ENCODE measurements at places on chromosomes 2 and 18.

GRCh38 chr2:110874453-110875383, 142.3 kb downstream of the ACOXL start:
- DNase-seq: no peak

GRCh38 chr2:170324640-170325046, 146.7 kb downstream of the MYO3B start:
- DNase-seq: peak; percentile 3

- DNase-seq: no peak
Observed at GRCh38 chr2:124323321-124323720, 298.2 kb downstream of the CNTNAP5 start.

- no peak for DNase-seq
Observed at GRCh38 chr2:104635608-104636007, 218.3 kb upstream of the POU3F3 start.

DNA sequence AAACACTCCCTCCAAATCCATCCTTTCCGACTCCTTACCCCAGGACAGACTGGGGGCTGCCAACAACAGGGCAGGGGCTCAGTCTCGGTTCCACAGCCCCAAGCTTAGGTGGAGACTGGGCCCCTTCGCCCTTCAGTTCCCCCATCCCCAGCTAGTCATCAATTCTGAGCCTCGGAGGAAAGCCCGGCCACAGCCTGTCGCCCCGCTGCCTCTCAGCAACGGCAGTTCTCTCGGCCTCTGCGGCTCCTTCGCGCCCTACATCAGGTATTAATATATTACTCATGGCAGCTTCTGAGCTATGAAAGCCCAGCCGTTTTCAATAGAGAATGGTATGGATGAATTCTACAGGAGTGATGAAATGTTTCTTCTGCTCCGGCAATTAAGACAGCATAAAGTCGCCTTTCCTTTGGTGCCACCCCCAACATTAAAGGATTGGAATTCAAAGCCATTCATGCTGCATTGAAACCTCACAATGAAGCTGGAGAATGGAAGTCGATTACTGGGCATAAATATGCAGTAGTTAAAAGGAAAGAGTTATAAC, 2.8 kb downstream of the HDAC4 start:
- no peak for DNase-seq

- DNase-seq: no peak
Observed at GRCh38 chr2:119782308-119783027, 22.7 kb downstream of the PTPN4 start.

DNA sequence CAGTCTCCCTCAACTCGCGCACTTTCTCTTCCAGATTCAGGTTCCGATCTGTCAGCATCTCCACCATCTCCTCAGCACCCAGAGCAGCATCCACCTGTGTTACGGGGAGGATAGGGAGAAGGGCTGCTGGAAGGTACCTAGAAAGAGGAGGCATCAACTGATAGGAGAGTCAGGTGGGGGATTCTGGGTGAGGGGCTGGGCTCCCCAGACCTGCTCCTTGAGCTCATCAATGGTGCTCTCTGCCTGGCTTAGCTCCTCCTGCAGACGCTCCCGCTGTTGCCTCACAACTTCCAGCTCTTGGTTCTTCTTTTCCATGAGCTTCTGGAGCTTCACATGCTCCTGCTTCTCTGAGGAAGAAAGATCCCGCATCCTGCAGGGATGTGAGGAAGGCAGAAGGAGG, 10.1 kb downstream of the DCTN1 start:
- no peak for DNase-seq

DNA sequence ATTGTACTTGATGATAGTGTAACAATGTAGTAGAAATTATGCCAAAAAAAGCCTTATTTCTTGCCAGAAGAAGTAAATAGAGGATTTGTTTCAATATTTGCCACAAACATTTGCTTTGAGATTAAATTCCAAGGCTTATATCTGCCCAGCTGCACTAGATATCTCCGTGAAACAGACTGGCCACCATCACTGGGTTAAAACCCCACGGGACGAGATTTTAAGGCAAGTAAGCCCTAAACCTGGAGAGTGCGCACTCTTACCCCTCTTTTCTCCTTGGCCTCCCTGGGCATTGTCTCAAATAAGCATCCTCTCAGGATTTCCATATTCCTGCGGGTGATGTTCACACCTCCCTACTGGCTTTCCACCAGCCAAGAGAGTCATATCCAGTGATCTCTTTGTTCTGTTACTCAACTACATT, 334.4 kb downstream of the AGPS start:
- DNase-seq: no peak

GRCh38 chr2:172153156-172153555, 50.5 kb upstream of the DLX2 start:
- DNase-seq: no peak

- no peak for DNase-seq
Observed at GRCh38 chr2:73091164-73091563, 19.7 kb upstream of the SFXN5 start.

- no peak for DNase-seq
Observed at GRCh38 chr2:11491348-11491933, 25.5 kb upstream of the E2F6 start.

- DNase-seq: peak; percentile 31
Observed at GRCh38 chr2:168211664-168212163, 35.7 kb downstream of the STK39 start.

- no peak for DNase-seq
Observed at GRCh38 chr2:83674050-83674449, 785.0 kb downstream of the SUCLG1 start.

DNA sequence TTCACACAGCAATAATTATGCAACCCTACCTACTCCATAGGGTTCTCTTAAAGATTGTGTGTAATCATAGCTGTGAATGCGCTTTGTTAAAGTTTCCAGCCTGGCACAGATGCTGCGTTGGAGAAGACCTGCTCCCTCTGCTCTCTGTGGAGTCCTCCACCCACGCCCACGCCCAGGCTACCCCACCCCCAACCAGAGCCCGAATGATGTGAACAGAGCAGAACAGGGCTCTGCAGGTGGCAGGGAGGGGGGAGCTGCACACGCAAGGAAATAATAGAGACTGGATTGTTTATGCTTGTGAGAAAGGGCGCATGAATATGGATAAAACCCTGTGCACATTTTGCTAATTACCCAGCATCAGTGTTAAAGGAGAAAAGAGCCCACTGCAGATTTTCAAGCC, 447.5 kb downstream of the BCL11A start:
- no peak for DNase-seq

GRCh38 chr2:128686497-128686859, 367.8 kb upstream of the HS6ST1 start:
- no peak for DNase-seq

GRCh38 chr2:36307441-36307840, 48.1 kb upstream of the CRIM1 start:
- no peak for DNase-seq

- DNase-seq: no peak
Observed at GRCh38 chr2:100235098-100235497, 87.2 kb downstream of the LONRF2 start.

DNA sequence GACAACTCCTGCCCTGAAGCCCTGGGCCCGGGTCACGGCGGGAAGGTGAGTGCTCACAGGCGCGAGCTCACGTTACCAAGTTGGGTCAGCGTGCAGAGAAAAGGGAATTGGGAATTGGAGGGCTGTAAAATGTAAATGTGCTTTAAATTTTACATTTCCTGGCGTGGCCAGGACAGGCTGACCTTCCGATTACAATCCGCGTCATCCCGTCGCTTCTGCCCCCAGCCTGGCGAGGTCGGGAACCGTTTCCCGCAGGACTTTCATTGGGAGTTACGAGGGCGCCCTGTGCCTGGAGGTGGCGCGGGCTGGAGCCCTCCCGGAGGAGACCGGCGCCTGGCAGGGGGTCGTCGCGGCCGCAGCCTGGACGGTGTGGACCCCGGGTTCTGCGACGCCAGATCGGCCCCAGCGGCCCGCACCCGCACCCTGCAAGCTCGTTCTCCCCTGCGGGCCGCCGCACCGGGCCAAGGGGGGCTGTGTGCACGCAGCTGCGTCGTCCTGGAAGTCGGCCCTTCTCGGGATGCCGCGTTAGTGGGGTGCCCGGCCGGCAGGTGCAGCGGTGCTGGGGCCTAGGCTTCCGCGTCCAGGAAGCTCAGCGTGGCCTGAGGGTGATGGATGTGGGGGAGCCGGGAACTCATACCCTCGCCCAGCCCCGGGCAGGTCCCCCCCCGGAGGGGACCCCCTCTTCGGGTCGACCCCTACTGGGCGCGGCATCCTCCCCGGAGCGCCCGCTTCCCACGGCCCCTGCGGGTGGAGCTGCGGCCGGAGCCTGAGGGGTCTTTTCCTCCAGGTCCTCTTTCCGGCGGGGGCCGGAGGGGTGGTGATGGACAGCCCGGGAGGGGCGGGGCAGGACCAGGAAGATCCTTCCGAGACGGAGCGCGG, 63.9 kb downstream of the LRRFIP1 start:
- DNase-seq: peak; percentile 42

- no peak for DNase-seq
Observed at GRCh38 chr18:61876899-61877298, 15.9 kb downstream of the RNF152 start.

GRCh38 chr2:48566592-48567310, 36.8 kb downstream of the STON1 start:
- no peak for DNase-seq

DNA sequence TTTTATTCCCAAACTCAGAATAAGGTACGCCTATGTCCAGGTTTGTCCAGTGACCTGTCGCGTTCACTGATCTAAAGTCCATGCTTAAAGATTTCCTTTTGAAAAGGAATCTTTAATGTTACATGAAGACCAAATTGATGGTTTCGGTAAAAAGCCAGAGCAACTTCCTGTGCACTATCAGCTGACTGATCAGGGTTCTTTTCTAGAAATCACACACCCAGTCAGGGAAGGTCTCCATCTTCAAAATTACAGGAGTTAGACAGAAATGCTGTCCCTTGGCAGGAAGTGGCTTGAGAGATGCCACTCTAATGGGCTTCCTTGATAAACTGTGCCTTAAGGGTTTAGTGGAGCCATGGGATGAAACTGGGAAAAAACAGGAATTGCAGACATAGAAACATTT, 14.7 kb upstream of the ARHGAP25 start:
- no peak for DNase-seq

- no peak for DNase-seq
Observed at GRCh38 chr2:88003074-88003755, 13.1 kb downstream of the RNU2-63P start.

DNA sequence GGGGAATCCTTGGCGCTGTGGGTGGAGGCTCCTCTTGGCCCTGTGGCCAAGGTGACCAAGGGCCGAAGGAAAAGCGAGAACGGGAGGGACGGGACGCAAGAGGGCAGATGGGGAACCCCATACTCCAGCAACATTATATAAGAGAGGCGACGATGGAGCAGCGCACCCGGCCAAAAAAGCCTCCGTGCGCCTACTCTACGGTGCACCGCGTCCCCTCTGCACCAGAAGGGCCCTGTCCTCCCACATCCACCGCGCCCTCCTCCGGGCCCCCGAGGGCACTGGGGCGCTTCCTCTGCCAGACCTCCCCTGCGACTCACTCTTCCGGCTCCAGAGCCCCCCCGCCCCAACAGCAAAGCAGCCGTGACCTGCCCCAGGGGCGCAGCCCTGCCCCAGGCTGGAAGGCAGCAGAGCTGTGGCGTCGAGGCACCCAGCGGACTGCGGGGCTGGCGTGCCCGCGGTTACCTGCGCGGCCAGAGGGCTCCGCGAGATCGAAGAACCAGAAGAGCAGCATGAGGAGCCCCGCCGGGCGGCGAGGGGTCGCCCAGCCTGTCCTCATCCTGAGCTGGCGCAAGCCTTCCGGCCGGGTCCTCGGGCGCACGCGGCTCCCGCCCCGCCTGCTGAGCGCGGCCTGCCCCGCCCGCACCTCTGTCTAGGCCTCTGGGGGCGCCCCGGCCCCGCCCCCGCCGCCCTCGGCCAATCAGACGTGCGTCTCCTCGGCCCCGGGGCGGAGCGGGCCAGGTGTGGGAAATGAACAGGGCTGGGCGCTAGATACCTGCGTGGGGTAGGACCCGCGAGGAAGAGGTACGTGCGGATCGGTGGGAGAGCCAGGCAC, 106.3 kb upstream of the CD302 start:
- peak; percentile 85 for DNase-seq

DNA sequence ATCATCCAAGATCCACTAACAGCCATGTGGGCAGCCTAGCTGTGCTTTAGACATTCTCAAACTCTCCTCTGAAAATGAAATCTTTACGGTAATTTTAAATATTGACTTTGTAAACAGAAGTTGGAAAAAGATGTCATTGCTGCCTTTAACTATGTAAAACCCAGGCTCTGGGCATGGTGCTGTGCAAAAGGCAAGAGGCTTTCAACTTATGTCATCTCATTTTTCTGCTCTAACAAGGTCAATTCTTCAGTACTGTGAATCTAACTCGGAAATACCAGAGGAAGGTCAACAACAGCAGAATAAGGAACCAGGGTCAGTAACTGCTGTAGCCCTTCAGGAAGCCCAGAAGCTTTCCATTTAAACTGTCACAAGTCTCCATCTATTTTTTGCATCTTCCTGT, 37.0 kb upstream of the MPP4 start:
- no peak for DNase-seq

GRCh38 chr2:139237023-139237422, 456.8 kb upstream of the NXPH2 start:
- no peak for DNase-seq

- no peak for DNase-seq
Observed at GRCh38 chr2:117943013-117943672, 70.7 kb downstream of the CCDC93 start.

DNA sequence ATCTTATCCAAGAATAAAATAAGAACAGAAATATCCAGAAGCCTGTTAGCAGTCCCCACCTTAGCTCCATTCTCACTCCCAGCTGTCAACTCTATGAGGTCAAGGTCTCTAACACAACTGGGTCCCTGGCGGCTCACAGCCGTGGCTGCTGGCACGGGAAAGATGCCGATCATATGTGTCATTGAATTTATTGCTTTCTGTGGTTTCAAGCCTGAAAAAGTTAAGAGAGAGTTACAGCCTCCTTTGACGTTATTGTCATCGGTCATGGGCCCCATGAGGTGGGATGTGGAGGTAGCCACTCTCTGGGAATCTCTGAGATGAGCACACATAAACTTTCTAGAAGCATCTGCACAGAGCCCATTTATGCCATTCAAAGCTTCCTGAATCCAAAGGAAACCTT, 28.7 kb upstream of the CABLES1 start:
- DNase-seq: no peak

DNA sequence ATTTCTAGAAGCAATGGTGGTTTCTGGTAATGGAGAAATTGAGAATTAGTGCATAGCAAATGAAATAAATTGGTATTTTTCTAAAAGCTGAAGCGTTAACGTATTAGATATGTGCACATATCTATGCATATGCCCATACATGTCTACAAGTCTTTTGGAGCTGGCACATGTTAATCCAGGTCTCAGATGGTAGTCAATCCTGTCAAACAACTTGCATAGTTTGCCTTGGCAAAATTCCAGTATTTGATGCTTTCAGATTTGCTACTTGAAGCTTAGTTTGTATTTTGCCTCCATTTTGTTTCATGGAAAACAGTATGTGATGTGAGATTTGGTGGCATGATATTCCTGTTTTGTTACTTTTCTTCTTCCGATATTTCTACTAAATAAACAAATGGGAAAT, 304.6 kb downstream of the PARD3B start:
- no peak for DNase-seq

DNA sequence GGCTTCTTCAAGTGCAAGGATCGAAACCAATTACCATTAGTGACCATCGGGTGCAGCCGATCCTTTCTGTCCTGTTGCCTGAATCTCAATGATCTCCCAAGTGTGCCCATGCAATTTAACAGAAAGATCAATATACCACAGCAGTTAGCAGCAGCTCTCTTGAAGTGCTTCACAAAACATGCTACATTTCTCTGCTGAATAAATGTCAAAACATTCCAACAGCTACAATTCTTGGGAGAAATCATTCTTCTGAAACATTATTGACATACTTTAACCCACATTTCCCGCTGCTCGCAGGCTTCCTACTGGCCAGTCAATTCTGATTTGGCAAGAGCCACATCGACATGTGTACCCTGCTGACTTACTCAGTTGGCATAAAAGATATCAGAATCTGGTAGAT, 907.7 kb downstream of the TMEM182 start:
- DNase-seq: no peak
